ENCODE measurements at places on chromosomes 16 and 17.

- DNase-seq = no peak
Observed at GRCh38 chr17:41111151-41111885, 6.1 kb downstream of the KRTAP4-9 start.

GRCh38 chr16:31149332-31149731 lies 534 bp downstream of the PRSS36 start:
- DNase-seq = no peak

- no peak for DNase-seq
Observed at GRCh38 chr17:76982408-76983074, 114.3 kb downstream of the MGAT5B start.

- DNase-seq = peak; percentile 59
Observed at GRCh38 chr16:51163894-51164566, 13.0 kb upstream of the SALL1 start.

- DNase-seq = no peak
Observed at GRCh38 chr17:6279659-6280058, 155.3 kb downstream of the AIPL1 start.

GRCh38 chr16:73051226-73051625 lies 3.3 kb upstream of the ZFHX3 start:
- no peak for DNase-seq

- DNase-seq = no peak
Observed at GRCh38 chr17:17375841-17376240, 72.7 kb downstream of the NT5M start.

- DNase-seq = no peak
Observed at GRCh38 chr17:68255731-68256538, 8.1 kb downstream of the AMZ2 start.

GRCh38 chr17:1830288-1830687 lies 483 bp downstream of the RPA1 start:
- no peak for DNase-seq

DNA sequence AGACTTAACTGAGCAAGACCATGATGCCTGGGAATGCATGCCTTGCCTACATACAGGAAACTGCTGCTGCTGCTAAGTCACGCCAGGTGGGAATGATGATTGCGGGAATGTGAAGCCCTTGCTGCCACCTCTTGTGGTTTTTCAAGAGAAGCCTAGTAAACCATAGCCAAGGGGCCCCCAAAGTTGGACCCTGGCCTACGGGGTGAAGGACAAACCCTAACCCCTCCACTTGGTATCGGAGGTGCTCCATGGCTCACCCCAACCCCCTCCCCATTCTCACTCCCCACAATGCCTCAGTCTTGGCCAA lies 233.9 kb downstream of the ZNF423 start:
- DNase-seq = no peak

GRCh38 chr17:9644910-9645751 lies at the start of gene USP43:
USP43 (plus strand) TSS chr17:9645517; CDS start chr17:9645633, 116 bp downstream.
- DNase-seq = peak; percentile 18

- no peak for DNase-seq
Observed at GRCh38 chr16:3575491-3575890, 1.7 kb downstream of the NLRC3 start.

- no peak for DNase-seq
Observed at GRCh38 chr16:8459085-8459733, 131.1 kb downstream of the TMEM114 start.

DNA sequence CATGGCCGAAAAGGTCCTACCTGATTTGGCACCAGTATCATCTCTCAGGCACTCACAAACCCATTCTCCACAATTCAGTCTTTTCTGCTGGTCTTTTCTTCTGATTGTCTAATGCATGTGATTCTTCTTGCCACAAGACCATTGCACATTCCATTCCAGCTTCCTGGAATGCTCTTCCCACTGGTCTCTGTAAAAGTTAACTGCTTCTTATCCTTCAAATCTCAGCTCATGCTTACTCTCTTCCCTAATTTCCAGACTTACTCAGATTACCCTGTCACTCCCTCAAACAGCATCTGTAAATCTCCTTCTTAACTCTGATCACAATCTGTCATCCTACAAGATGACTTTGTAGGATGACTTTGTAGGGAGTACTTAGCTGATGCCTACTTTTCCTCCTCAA lies 320.2 kb downstream of the MAP2K6 start:
- DNase-seq = peak; percentile 30
